ENCODE measurements at places on chromosomes 12 and 14. TPM values are rescaled to one million over a fixed set of nuclear protein-coding genes. Genes with fewer than 3 reads are reported as not detected.

Gene IFNG-AS1
- 0.31 TPM for total RNA-seq

Gene LMNTD1
- total RNA-seq: 0.18 TPM

Gene ANKRD33
- 0.04 TPM for total RNA-seq

- peak; percentile 80 for DNase-seq
Measured at GRCh38 chr12:130184404-130185090, 22.3 kb downstream of the FZD10 start.

All from muscle of leg (tissue), 16 donors.